Activated CD4-positive, alpha-beta T cell treated with anti-CD3 and anti-CD28 coated beads for 36 hours (primary cell): ENCODE measurements at places on chromosomes 7 and 10.

DNA sequence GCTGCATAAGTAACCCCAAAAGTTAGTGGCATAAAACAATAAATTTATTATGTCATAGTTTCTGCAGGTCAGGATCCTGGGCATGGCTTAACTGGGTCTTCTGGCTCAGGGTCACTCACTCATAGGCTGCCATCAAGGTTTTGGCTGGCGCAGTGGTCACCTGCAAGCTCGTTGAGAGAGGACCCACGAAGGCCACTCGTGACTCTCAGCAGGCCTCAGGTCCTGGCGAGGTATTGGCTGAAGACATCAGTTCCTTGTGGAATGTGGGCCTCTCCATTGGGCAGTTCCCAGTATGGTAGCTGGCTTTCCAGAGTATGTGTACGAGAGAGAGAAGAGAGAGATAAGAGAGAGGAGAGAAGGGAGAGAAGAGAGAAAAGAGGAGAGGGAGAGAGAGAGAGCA is 138.3 kb upstream of the KLF14 start:
- peak; percentile 40 for DNase-seq

- no peak for DNase-seq
Measured at GRCh38 chr10:22148961-22149360, 68.9 kb downstream of the EBLN1 start.

- DNase-seq, result no peak
Measured at GRCh38 chr7:5578495-5578894, 154.9 kb upstream of the TNRC18 start.

DNA sequence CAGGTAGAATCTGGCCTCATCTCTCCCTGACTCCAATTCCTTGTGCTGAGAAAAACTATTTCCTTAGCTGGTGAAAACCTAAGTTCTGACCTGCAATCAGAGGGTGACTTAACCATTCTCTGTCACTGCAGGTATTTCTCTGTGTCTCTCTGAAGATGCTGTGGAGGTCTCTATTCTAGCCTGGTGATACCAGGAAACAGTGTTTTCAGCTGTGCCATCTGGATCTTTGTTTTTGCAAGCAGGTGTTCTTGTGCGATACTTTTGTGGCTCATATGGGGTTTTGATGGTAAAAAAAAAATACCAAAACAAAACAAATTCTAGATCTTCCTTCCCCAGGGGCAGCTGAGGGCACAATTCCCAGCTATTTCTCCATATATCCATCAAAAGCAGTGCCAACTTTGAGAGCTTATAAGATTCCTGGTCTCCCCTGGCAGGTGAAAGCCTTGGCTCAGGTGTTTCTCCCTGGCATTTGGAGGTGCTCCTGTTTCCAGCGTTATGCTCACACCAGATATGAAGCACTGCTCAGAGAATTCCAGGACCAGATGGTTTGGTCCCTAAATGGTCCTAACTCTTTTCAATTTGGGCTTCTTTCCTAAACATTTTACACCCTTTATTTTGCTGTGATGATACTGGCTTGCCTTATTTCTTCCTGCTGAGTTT is 9.9 kb upstream of the NPVF start:
- no peak for DNase-seq

GRCh38 chr7:47358944-47359588 is 222.8 kb downstream of the TNS3 start:
- no peak for DNase-seq

DNA sequence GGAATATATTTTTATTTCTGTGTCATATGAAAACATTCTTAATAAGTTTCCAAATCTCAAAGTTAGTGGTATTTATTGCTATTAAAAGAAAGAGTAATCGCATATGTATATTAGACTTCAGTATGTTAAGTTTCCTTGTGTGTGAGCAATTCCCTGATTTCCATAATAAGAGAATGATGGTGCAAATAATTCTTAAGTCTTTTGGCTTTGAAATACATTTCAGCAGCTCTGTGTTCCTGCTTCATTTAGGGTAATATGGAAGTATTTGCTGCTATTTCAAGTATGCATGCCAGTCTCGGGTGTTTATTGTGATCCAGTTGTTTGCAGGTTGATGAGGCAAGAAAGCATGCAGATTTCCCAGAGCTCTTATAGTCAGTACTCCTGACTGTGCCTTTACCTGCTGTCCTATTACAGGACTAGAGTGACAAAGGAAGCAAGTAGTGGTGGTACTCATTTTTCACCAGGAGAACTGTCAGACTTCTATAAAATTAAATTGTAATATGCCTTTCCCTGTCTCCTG is 43.7 kb downstream of the FGFBP3 start:
- no peak for DNase-seq

DNA sequence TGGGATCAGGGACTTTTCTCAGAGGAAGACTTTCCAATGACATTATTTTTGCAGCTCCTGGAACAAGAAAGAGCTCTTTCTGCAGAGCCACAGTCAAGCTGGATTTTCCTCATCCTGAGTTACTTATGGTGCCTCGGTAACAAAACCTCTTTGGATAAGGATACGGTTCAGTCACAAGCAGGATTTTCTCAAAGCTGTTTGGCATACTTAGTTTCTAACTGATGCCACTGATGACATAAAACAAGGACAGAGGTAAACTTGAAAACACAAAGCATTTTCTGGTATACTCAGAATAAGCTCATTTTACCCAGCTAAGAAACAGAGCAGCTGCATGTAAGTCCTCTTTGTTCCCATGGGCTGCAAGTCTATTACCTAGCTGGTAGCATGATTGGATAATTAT is 340.9 kb upstream of the MEOX2 start:
- DNase-seq, result no peak

- no peak for DNase-seq
Measured at GRCh38 chr10:118990326-118990725, 39.2 kb upstream of the NANOS1 start.

DNA sequence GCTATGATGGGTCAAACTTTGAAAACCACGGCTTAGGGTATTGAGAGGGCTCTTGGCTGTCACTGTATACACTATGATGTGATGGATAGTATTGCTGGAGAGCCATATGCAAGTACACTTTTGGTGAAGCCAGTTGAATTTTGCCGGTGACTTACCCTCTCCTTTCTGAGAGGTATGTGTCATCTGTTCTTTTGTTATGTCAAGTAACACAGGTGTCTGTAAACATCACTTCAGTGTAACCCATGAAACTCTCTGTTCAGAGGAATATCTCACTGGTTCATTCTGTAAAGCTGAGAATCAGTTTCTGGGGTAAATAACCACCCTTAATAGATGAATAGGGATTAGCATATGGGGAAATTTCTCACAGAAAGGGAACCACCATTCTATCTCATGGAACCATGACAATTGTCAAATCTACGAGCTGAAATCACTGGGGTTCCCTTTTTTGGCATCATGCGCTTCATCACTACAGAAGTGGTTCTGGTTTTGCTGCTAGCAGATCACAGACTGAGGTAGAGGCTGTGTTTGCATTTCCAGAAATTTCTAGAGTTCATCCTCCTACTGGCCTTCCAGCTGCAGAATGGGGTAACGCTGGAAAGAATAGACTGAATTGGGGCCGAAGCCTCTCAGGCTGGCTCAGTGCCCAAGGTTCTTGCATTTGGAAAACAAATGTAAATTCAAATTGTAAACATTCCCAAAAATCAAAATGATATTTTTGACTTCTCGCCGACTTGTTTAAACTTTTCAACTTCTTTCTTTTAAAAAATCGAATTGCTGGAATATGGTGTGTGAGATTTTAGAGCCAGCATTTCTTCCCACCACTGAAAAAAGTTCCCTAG is 83.3 kb upstream of the CREB5 start:
- DNase-seq, result no peak

- DNase-seq, result no peak
Measured at GRCh38 chr7:36338256-36338655, 51.4 kb upstream of the ANLN start.

- no peak for DNase-seq
Measured at GRCh38 chr7:11343818-11344413, 370.2 kb downstream of the PHF14 start.

- DNase-seq, result peak; percentile 65
Measured at GRCh38 chr10:27223964-27224363, 16.6 kb downstream of the ACBD5 start.

- DNase-seq, result peak; percentile 24
Measured at GRCh38 chr10:93701866-93702209, 554 bp downstream of the FRA10AC1 start.

DNA sequence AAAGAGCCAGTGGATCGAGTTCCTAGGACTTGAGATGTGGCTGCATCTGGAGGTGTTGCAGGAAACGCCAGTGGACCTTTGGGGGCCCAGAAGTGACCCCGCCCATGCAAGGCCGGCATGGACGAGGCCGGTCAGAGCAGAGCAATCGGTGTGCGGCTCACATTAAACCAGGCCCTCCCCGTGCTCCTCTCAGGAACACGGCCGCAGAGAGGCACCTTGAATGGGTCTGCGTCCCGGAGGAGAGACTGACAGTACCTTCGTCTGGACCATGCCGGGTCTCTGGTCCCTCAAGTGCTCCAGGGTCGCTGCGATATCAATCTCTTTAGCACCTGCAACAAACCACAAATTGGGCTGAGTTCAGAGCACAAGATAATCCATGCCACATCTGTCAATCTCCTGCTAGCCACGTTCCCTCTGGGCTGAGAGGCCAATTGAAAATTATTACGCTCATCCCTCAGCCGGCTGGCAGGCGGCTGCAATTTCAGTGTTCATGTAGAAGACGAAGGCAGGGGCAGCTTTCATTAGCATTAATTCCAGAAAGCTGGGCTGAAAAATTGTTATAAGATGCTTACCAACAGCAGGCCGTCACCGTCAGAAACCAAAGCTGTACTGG is 212.0 kb downstream of the DNAJB6 start:
- DNase-seq, result no peak

DNA sequence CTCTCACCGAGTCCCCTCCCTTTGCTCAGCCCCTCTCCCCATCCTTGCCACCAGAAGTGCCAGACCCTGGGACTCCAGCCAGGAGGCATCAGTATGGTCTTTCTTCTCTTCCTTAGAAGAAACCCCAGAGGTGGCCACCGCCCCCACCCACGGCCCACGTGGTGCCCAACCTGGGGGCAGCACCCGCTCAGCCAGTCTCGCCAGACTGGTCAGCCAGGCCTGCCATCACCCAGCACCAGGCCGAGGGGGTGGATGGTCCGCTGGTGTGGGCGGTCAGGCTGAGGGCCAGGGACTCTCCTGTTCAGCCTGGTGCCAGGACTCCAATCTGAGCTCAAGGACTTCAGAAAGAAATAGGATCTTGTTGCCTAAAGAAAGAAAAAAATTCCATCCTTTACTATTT is 5.8 kb upstream of the CLDN4 start:
- DNase-seq, result no peak

DNA sequence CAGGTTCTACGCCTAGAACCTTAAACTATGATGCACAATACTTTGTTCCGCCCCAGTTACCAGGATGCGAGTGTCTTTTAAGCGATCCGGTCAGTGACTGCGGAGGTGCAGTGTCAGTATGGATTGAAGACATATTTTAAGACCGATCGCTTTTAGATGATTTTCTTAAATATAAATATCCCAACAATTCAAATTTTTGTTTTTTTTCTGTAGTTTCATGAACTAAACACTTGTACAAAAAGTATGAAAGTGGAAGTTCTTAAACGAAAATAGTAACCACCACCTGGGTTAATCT is 835 bp downstream of the COMMD3 start:
- peak; percentile 45 for DNase-seq

GRCh38 chr7:93374345-93374940 is 142.3 kb downstream of the VPS50 start:
- no peak for DNase-seq

- DNase-seq, result no peak
Measured at GRCh38 chr7:18408868-18409267, 86.7 kb upstream of the HDAC9 start.

DNA sequence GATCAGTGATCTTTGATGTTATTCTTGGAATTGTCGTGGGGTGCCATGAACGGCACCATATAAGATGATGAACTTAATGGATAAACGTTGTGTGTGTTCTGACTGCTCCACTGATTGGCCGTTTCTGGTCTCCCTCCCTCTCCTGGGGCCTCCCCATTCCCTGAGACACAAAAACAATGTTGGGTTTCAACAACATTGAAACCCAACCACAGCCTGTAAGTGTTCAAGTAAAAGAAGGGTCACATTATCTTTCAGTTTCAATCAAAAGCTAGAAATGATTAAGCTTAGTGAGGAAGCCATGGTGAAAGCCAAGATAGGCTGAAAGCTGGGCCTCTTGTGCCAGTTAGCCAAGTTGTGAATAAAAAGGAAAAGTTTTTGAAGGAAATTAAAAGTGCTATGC is 19.5 kb downstream of the EN2 start:
- peak; percentile 54 for DNase-seq

GRCh38 chr7:46603780-46604179 is 682.7 kb upstream of the IGFBP3 start:
- no peak for DNase-seq

GRCh38 chr10:98391578-98391991 is 23.4 kb downstream of the PYROXD2 start:
- no peak for DNase-seq

DNA sequence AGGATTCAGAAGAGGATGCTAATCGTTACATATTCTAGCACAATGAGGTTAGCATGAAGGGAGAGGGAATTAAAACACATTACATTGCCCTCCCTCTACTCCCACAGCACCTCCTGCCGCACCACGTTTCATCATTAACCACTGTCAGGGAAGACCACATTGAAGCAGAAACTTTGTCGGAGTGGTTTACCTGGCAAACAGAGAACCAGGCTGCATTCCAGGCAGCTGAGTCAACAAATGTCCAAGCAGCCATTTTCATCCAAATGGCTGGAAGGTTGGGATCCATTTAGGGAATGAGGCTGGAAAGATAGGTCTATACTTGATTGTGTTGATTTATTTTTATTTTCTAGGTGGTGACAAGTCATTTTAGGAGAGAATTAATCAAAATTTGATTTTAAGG is 273.6 kb downstream of the DYNC1I1 start:
- no peak for DNase-seq
